ENCODE measurements at places on chromosomes 16 and 17.

GRCh38 chr16:11071829-11072228 is 127.5 kb downstream of the CLEC16A start:
- no peak for DNase-seq

- DNase-seq = no peak
These were observed 248.9 kb downstream of the SLC39A11 start for GRCh38 chr17:72843591-72843990.

- no peak for DNase-seq
These were observed 3.8 kb upstream of the NEUROD2 start for GRCh38 chr17:39611401-39612112.

DNA sequence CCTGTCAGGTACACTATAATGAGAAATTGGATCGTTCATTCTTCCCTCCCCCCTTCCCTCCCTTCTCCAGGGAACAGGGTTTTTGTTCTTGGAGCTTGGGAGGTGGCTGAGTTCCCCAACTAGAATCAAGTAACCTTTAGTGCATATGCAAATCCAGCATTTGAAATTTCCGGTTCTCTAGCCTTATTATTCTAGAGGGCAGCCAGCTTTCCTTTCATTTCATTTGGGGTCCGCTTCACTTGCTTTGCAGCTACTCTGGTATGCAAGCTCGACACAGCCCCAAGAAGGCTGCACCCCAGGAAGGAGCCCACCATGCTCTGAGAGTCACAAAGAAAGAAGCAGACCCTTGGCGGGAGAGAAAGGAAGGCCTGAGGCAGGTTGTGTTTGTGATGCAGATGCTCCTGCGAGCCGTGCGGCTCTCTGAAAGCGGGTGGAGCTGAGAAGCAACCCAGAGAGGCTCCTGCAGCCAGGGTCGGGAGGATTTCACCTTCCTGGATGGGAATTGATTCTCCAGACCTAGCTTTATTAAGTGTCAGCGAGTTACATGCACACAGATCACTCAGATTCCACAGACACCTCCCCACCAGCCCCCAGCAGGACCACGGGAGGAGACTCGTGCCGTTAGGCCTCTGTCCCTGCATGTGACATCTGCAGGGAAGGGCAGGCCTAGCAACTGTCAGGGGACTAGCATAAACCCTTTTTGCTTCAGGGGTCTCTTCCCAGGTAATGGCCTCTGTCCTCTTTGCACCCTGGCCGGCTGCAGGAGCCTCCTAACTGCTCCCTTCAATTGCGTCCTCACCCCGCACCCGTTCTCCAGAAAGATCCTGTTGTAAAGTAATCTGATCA is 34.5 kb downstream of the PMM2 start:
- DNase-seq = no peak

DNA sequence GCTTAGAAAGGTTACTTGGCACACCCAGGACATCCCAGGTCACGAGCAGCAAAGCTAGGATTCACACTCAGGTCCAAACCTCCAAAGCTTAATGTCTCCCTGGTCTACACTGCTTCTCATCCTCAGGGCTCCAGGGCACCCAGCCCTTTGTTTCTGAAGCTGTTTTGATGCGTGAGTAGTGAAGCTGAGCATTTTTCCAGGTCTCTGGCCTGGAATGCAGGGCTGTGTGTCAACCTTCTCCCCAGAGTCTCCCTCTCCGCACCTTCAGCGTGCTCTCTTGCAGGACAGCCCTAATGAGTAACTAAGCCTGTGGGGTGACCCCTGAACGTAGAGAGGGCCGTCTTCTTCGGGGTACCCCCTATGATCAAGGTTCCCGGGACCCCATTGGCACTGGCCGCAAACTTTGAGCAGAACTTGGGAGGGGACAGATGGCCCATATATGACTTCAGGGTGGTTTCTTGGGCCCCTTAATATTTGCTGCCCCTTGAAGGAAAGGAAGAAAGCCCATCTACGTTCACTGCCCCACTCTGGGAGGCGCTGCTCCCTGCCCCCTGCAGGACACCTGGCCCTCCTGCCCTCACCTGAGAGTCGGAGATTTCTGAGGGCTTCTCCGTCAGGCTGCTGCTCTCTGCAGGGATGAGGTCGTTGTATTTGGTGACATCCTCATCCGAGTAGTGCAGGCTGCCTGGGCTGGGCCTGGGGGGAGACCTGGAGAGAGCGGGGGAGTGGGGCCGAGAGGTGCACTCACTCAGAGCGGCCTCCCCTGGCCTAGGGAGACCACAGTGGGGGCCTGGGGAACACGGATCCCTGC is 36.4 kb upstream of the CDC42EP4 start:
- no peak for DNase-seq

- DNase-seq = no peak
These were observed 60.3 kb upstream of the CORO6 start for GRCh38 chr17:29682987-29683386.

GRCh38 chr16:12460064-12460392 is 343.7 kb downstream of the CPPED1 start:
- DNase-seq = no peak

- DNase-seq = no peak
These were observed 147.1 kb downstream of the SALL1 start for GRCh38 chr16:51003850-51004566.

All from activated CD4-positive, alpha-beta T cell treated with anti-CD3 and anti-CD28 coated beads, Interleukin-2, Interleukin-4, amounts not matched to agents 100 ng/mL and 50 ng/mL, durations not matched to agents 16 hours and 8 hours (primary cell).